Skin of body (tissue), 3 donors: ENCODE measurements at places on chromosomes 4 and X.
A peak's percentile ranks its signal among the peaks of the same experiment; 100 is the strongest.

DNA sequence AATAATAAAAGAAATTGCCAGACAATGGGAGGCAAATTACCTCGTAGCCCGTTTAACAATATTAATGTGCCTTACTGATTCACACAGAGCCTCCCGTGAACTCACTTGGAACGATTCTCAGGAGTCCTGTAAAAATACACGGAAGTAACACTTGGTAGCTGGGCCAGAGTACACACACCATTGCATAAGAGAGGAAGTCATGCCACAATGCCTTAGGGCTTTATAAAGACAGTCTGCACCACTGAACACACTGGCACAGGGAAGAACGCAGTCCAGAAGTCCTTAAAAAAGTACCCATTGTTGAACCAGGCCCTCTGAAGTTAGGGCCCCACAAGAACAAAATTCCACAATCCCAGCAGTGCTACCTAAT is 15.1 kb downstream of the SLC2A9 start:
- DNase-seq = peak; percentile 20

GRCh38 chr4:127985989-127986388 is 20.8 kb downstream of the ABHD18 start:
- no peak for DNase-seq

DNA sequence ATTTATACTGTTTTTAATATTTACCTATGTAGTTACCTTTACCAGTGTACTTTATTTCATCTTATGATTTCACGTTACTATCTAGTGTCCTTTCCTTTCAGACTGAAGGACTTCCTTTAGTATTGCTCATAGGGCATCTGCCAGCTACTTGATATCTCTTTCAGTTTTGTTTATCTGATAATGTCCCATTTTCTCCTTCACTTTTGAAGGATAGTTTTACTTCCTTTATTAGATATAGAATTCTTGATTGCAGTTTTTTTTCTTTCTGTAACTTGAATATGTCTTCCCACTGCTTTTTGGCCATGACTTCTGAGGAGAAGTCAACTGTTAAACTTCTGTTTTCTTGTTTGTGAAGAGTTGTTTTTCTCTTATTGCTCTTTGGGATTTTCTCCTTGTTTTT is 69.4 kb upstream of the MAGED1 start:
- no peak for DNase-seq

DNA sequence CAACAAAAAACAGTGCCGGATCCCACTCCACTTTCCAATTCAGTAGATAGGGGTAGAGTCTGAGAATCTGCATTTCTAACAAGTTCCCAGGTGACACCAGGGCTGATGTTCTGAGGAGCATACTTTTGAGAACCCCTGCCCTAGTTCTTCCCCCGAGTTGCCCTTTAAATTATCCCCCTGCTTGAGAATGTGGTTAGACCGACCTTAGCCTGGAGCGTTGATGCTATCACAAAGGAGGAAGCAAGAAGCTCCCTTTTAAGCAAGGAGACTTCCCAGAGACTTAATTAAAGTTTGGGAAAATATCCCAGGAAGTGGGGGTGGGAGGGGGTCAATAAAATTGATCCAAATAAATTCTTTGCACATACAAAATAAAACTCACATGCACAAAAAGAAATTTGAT is 485.9 kb downstream of the SMARCA1 start:
- DNase-seq = no peak

- DNase-seq = no peak
Measured at GRCh38 chrX:12325171-12325570, 186.9 kb downstream of the FRMPD4 start.

- no peak for DNase-seq
Measured at GRCh38 chr4:39763714-39764572, 66.0 kb downstream of the UBE2K start.

GRCh38 chr4:47315346-47315745 is 148.2 kb downstream of the COMMD8 start:
- DNase-seq = no peak

- no peak for DNase-seq
Measured at GRCh38 chr4:7358100-7358735, 76.5 kb downstream of the PSAPL1 start.

DNA sequence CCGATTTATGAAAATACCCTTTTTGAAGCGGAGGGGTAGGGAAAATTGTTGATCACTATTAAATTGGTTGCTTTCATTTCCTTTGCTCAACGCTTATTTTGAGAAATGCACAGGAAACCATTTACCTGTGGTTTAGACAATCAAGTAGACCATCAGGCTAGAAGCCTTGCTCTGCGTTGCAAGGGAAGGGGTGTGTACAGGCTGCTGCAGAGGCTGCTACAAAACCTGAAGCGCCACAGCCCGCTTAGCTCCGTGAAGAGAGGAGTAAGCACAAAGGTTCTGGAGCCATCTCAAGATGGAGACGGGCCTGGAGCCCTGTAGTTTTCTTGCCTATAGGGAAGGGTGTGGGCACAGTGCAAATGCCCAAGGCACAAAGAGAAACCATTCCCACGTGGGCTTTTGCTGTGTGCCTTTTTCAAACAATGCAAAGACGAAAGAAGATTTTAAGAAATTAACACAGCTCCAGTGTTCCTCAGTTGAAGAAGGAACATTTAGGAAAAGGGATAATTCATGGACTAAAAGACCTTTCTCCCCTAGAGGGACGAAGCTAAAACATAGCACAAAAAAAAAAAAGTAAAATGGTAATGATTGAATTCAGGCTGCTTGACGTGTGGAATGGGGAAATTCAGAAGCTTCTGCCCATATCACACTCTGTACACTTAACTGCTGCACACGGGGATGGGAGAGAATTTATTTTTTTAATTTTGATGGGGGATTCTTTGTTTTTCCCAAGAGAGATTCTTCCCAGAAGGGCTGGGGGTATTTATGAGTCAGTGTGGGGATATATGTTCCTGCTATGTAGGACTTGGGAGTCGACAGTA is 3.5 kb downstream of the TMSB4X start:
- DNase-seq = peak; percentile 15

- DNase-seq = no peak
Measured at GRCh38 chr4:68288393-68288740, 42.9 kb upstream of the TMPRSS11B start.

DNA sequence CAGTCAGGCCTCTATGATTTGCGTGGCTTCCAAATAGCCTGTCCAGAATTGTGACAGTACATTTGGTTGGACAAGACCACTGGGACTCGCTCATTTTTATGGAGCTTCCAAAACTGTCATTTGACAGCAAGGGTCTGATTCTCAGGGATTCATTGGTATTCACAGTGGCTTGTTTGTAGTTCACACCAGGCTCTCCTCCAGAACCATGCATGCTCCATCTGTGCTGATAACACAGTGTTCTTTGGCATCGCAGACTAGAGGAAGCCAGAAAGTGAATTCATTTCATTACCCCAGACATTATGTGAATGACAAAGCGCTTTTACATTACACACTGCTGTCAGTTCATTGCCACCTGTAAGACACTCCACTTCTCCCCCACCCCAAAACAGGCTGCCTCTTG is 208.3 kb downstream of the ARHGAP10 start:
- DNase-seq = no peak

DNA sequence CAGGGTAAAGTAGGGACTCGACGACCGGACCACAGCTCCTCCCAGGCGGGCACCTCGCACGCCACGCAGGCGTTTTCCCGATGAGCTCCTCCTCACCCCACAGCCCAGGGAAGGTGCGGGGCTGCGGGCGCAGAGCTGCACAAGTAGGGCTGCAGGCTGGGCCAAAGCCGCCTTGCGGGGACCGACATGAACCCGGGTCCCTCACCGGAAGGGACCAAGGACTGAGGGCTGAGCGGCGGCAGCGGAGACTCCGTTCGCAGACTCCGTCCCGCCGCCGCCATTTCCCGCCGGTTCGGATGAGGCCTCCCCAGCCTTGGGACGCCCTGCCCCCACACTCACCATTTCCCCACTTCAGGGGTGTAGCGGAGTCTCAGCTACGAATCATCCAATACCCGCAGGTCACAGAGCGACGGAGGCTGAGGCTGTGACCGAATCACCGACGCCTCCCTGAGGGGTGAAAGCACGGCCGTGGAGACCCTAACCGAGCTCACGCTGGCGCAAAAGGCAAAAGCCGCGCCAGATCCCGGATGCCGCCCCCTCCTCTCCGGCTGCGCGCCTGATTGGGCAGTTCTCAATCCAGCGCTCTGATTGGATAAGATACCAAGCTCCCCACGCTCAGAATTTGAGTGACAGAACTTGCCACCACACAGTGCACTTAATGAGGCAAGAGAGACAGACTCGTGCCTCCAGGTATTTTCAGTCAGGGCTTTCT is at the start of gene ZNF732:
ZNF732 (minus strand) TSS at position 506 of the 712 bp plus-strand sequence; CDS start at position 342, 164 bp downstream.
- DNase-seq = peak; percentile 79

DNA sequence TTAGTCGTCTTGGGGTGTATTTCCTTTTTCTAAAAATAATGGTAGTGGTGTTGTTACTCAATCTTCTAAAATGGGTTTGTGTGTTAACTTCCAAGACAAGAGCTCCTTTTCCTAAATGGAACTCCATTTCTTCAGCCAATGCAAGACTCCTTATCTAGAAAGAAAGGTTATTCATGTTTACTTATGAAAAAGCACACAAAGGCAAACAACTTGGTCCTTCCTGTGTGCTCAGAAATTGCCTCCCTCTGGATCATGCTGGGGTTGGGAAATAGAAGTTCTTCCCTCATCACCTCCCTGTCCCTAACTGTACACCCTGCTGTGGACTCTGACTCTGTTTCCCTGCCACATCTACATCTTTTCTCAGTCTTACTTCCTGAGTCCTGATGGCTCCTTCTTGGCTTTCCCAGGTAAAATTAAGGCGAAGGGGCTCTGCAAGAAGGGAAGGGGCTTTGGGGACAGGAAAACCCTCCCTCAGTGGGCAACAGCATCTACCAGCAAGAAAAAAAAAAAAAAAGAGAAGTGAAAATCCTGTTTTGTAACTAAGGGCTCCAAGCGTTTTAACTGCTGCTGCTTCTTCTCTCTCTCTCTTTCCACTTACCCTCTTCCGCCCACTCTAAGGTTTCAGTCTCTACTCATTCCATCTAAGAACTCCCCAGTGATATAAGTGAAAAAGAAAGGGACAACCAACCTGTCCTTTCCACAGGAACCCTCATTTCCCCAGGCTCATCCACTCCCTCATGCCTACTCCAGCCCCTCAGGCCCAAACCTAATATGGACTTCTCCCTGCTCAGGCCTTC is 19.8 kb upstream of the TASL start:
- DNase-seq = no peak

DNA sequence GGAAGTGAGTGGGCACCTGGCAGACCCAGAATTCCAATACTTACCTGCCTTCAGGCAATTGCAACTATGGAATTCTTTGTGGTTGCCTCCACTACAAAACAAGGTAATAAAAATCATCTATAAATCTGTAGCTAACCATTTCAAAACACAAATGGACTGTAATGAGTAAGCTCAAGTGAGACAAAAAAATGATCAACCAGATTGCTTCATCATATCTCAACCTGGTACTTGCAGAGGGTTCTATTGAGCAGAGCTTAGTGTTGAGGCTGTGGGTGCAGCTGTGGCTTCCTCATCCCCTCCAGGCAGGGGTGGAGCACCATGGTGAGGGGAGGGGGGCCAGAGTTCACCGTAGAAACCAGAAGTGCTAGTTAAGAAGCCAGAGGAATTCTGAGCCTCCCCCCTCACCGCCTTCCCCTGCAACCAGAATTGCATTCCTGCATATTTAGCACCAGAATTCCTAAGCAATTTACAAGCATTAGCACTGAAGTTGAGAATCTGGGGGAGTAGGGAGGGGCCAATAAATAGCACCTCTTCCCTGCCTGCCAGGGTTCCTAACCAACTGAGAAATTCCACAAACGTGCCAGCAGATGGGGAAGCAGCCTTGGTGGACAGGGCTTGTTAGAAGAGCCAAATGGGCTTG is 11.5 kb downstream of the CTAG1A start:
- peak; percentile 11 for DNase-seq

- peak; percentile 64 for DNase-seq
Measured at GRCh38 chr4:34731070-34731469, 1513.2 kb downstream of the ARAP2 start.

DNA sequence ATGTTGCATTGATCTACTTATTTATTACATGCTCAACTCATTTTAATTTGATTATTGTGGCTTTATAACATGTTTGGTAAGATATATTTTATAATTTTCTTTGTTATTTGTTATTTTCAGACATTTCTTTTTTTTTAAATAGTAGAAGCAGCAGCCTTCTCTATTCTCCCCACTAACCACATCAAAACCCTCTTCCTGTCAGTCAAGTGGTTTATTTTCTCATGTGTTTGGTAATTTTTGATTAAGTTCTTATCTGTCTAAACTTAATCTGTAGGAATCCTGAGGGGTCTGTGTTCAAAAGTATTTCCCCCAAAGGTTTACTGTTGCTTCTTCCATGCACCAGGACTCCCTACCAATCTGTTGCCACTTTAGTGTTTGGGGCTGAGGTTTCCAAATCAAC is 131.9 kb downstream of the SCLT1 start:
- no peak for DNase-seq

- peak; percentile 65 for DNase-seq
Measured at GRCh38 chr4:113998079-113998478, 18.6 kb upstream of the ARSJ start.

- peak; percentile 83 for DNase-seq
Measured at GRCh38 chr4:147590249-147590920, 26.8 kb upstream of the TMEM184C start.

DNA sequence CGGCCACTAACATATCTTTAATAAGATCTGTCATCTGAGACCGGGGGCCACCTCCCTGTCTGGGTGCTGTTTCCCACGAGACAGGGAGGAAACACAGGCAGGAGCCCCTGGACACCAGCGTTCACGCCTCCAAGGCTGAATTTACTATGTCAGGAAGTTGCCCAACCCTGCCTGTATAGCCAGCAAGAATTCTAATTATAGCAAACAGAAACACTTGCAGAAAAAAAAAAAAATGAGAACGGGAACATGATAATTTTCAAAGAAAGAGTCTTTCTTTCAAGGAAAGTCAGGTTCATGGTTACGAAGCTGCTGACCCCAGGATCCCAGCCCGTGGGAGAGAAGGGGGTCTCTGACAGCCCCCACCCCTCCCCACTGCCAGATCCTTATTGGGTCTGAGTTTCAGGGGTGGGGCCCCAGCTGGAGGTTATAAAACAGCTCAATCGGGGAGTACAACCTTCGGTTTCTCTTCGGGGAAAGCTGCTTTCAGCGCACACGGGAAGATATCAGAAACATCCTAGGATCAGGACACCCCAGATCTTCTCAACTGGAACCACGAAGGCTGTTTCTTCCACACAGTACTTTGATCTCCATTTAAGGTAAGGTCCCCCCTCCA is at the start of gene IL3RA:
IL3RA (plus strand) TSS at position 455 of the 613 bp plus-strand sequence. CDS start 4,981 bp downstream, outside the sequence.
- no peak for DNase-seq

GRCh38 chr4:74109116-74109869 is 10.3 kb upstream of the CXCL2 start:
- DNase-seq = peak; percentile 10
